ENCODE measurements at places on chromosomes 3 and 15.

- DNase-seq: no peak
These were observed 87.0 kb downstream of the KLHL25 start for GRCh38 chr15:85707519-85708338.

DNA sequence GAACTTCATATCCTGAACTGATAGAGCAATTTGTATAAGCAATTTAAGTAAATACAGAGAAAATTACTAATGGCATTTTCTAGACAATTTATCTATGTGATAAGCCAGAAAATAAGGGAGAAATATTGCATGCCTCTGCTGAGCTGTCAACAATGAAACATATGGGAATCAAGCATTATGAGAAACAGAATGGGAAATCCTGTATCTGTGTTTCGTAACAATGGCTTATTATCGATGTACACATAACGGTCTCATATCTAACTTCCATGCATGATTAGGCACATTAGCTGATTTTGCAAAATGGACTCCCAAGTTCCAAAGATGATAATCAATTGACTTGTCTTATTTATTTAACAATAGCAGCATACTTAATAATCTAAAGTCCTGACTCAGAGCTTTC, 30.4 kb upstream of the KCNMB2 start:
- no peak for DNase-seq

- no peak for DNase-seq
These were observed 317.1 kb downstream of the ZIC4 start for GRCh38 chr3:147089286-147089685.

DNA sequence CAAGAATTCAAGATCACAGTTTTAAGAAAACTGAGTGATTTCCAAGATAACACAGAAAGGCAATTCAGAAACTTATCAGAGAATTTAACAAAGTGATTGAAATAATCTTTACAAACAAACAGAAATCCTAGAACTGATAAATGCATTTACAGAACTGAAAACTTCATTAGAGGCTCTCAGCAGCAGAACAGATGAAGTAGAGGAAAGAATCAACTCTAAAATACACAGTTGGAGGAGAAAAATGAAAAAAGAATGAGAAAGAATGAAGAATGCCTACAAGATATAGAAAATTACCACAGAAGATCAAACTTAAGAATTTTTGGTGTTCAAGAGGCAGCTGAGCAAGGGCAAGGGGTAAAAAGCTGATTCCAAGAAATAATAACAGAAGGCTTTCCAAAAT, 168.8 kb downstream of the POLR2M start:
- DNase-seq: no peak

Measured in hippocampal formation (tissue), 2 donors.